ENCODE measurements at places on chromosomes 11 and 22.

DNA sequence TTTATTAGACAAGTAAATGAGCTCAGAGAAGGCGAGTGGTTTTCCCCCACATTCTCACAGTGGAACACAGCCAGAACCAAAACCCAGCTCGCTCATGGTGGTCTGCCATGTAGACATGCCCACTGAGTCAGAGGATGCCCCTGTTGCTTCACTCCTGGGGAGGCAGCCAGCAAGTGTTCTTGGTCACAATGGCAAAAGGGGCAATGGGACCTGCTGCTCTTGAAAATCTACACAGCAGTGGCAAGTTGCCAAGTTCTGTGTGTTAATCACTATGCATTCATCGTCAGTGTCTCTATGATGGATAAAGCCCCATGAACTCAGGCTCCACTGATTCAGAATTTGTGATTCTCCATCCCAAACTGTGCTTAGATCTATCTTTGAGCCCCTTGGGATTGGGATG is 64.7 kb upstream of the TBCEL start:
- no peak for DNase-seq

DNA sequence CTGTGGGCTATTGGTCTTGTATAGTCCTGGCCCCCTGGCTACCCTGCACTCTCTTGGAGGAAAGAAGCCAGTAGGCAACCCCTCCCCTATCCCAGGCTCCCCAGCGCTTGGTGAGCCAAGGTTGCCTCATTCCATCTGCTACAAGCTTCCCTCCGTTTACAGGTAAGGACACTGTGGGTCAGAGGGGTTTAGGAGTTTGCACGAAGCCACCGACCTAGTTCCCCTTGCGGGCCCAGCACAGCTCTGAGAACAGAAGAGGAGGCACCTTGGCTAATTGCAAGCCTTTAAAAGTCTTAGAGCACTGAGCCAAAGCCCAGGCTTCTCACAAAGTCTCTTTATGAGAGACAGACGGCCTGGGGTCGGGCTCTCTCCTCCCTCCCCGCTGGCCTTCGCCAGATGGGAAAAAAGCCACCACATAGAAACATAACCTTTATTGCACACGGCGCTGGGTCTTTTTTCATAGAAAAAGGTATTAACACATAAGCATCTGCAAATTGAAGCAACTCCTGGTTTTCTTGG is 99.8 kb downstream of the CEP164 start:
- no peak for DNase-seq

- no peak for DNase-seq
Measured at GRCh38 chr11:101127699-101128570, 1.7 kb downstream of the PGR start.

DNA sequence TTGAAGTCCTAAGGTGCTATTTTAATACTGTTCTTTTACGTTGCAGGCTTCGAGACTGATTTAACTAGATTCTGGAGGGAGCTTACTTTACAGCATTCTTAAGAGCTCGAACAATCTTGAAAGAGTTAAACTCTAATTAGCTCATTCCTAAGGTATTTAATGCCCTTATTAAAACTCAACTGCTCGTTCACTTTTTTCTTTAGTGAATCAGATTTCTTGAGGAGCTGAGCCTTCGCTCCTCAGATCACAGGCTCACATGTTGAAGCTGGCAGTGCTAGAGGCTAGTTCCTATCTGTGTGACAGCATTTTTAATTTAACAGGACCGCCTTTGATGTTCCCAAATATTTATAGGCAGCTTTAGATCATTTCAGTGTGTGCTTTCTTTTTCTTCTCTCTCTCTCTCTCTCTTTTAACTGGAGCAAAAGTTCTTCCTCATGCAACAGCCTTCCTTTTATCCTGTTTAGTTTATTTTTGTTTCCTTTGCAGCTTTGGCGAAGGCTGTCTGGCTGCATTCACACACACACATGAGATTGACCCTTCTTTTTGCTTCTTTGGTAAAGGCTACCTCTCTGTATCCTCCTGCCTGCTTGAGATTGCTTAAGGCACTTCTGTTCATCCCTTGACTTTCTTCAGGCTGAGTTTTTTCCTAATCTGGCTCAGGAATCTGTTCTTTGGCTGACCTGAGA is 21.0 kb downstream of the ZNRF3 start:
- DNase-seq, result no peak

Data from hypothalamus (tissue), 51 donors.